Central memory CD4-positive, alpha-beta T cell (primary cell): ENCODE measurements at places on chromosomes 7 and 10.
A peak's percentile ranks its signal among the peaks of the same experiment; 100 is the strongest.

DNA sequence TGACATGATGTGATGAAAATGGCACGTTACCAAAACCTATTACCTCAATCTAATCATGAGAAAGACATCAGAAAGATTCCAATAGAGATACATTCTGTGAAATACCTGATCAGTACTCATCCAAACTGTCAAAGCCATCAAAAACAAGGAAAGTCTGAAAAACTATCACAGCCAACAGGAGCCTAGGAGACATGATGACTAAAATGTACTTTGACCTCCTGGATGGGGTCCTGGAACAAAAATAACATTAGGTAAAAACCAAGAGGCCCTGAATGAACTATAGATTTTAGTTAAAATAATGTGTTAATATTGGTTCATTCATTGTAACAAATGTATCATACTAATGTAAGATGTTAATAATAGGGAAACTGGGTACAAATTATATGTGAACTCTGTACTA lies 113.9 kb upstream of the LRGUK start:
- no peak for DNase-seq

GRCh38 chr10:112159469-112159868 lies 24.1 kb downstream of the GPAM start:
- DNase-seq: no peak

DNA sequence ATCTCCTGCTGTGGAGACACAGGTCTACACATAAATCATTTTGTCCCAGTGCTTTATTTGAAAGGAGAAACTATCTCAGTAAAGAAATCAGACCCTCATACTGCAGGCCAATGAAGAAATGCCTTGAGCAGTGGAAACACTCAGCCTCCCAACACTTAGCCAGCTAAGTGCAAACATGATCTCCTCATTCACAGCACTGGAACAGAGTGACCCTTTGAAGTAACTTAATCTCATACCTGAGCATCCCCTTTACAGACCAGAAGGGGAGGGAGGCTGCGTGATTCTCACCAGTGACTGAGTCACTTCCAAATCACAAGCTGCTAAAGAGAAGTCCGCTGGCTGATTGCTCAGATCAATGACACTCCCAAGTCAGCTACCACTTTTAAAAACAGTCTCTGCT lies 4.5 kb downstream of the CHST15 start:
- DNase-seq: no peak

- no peak for DNase-seq
These were observed 39.2 kb upstream of the MSRB2 start for GRCh38 chr10:23056186-23056579.

GRCh38 chr10:35783305-35783838 lies 141.3 kb upstream of the FZD8 start:
- no peak for DNase-seq

GRCh38 chr7:47535035-47535703 lies 46.7 kb downstream of the TNS3 start:
- no peak for DNase-seq

DNA sequence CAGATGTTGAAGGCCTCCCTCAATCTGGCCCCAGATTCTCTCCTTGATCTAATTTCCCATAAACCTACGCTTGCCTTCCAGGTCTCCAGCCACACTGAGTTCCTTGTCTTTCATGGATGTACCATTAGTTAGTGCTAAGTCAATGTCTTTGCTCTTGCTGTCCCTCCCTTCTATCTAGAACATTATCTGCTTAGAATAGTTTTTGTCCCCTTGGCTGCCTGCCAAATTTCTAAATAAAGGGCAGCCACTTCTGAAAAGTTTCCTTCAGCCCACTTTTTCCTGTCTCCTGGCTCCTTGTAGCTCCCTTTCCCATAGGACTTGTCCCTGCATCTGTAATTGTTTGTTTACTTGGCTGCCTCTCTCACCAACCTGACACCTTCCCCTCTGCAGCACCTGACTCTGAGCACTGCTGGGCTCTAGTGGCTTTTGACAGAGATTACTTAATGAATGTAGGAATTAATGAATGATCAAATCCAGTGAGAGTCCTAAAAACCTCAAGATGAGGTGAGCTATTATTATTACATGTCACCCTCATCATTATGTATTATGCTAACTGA lies 58.3 kb downstream of the CXCL12 start:
- DNase-seq: no peak

DNA sequence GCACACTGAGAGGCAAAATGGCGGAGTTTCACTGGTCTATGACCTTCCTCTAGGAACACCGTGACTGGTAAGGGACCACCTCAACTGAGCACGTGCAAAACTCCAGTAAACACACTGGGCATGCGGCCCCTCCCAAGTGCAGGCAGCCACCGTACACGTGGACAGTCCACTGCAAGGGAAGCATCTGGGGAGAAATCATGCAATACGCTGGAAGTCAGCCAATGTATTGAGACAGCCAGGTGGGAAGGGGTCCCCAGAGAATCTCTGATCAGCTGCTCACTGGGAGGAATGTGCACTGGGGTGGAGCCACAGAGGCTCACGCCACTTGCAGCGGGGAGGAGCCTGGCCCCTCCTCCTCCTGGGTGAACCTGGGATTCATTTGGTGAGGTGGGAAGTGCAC lies 49.3 kb downstream of the CFAP46 start:
- no peak for DNase-seq

GRCh38 chr10:42971251-42971599 lies 105.6 kb upstream of the RET start:
- no peak for DNase-seq

GRCh38 chr7:41892356-41893100 lies 189.6 kb upstream of the INHBA start:
- no peak for DNase-seq

GRCh38 chr10:100535338-100535714 lies 417 bp upstream of the HIF1AN start:
- DNase-seq: no peak

DNA sequence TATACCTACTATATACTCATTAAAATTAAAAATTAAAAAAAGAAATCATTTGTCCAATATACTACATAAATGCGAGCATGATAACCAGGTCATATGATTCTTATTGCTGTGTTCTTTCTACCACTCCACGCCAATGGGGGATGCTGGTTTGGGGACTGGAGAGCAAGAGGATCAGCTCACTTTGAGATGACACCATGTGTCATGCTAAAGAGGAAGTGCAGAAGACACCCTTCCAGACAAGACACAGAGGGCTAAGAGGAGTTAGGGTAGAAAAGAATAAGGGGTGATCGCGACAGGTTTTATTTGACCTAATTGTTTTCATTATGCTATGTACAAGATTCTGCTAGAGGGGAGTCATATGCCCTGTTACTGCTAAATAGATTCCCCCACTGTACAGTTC lies 33.8 kb upstream of the MGAM2 start:
- no peak for DNase-seq

DNA sequence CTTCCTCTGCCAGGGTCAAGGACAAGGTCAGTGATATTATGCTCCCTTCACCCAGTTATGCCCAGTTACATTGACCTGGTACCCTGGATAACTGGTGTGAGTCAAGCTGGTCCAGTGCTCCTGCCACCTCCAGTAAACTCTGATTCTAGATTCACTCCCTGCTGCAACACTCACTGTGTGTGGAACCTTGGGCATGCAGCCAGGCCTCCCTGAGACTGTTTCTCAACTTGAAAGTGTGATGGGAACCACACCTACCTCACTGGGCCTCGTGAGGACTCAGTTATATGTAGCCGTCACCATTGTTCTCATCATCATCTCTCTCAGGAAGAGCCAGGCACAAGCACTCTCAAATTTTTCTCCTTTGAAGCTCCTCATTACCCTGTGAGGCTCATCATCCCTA lies 935 bp upstream of the ZNF736 start:
- no peak for DNase-seq

DNA sequence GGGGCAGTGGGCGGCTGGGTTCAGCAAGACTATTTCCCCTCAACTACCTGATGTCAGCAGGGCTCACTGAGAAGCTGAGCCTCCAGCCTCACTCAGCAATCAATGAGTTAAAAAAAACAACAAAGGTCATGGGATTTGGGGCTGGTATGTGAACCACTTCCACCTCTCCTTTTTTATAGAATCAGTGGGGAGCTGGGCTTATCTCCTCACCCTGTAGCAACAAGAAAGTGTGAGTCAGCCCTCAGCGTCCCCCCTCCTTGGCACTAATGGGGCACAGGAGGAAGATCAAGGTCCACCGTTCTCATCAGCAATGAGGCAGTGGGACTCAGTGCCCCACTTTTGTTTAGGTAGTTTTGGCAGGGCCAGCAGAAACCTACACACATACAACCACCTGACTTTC lies 823.5 kb upstream of the POM121L12 start:
- no peak for DNase-seq

DNA sequence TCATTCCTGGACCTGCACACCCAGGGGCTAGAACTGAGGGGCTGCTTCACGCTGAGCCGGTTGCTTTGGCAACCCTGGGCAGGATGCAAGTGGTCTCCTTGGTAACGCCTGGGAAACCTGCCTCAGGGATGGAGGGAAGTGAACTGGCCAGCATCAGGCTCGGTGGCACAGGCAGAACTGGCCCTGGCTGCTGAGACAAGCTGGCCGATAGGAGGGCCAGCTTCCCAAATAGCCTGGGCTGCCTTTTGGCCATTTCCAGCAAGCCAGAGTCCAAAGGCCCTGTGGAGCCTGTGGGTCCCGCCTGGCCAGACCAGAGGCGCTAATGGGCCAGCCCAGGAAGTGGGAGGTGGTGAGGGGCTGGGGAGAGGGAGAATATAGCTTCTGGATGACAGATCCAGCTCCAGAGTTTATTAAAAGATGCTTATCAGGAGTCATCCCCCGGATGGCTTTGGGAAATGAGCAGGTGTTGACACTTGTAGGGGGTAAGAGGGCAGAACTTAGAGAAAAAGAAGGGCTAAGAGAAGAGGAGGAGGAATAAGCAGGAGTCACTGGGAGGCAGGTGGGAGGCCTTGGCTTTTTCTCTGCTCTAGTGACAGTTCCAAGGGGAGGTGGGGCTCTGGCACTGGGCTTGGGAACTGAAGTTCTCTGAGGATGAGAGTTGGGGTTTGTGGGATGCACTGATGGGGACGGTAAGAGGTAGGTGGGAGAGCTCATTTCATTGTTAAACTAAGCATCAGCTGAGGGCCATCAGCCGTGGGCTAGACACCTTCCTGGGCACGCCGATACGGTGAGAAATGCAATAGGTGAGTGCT lies 9.6 kb downstream of the NEURL1 start:
- DNase-seq: no peak

DNA sequence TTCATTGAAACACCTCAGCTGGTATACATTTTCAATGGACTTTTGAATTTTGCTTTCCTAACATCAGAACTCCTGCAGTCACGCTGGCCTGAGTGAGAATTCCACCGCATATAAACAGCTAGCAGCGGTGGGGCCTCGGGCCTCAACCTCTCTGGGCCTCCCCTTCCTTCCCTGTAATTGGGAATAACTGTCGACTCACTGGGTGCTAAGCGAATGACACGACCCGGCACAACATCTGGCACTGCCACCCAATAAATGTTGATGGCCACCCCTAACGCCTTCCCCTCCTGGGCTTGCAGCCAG lies 670 bp downstream of the RCC1L start:
- DNase-seq: no peak

- DNase-seq: no peak
These were observed 428.4 kb downstream of the GFRA1 start for GRCh38 chr10:115844591-115844990.

- DNase-seq: no peak
These were observed 606.0 kb upstream of the GHITM start for GRCh38 chr10:83533290-83533689.

DNA sequence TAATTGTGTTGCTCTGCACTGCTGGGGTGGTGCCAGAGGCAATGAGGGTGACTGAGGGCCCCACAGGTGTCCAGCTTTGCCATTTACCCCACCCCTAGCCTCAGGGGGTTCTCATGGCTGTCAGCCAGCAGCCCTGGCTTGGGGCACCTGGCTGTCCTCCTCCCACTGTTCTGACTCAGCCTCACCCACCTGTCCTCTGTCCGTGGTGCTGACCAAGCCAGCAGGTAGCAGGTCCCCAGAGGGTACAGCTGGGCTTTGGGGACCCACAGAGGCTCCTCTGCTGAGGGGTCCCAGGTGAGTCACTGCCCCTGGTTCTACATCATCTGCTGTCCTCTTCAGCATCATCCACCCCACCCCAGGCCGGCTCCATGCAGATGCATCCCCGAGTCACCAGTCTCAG lies 32.2 kb upstream of the ZNF716 start:
- DNase-seq: no peak

GRCh38 chr7:8205537-8205936 lies 56.4 kb downstream of the ICA1 start:
- DNase-seq: no peak

DNA sequence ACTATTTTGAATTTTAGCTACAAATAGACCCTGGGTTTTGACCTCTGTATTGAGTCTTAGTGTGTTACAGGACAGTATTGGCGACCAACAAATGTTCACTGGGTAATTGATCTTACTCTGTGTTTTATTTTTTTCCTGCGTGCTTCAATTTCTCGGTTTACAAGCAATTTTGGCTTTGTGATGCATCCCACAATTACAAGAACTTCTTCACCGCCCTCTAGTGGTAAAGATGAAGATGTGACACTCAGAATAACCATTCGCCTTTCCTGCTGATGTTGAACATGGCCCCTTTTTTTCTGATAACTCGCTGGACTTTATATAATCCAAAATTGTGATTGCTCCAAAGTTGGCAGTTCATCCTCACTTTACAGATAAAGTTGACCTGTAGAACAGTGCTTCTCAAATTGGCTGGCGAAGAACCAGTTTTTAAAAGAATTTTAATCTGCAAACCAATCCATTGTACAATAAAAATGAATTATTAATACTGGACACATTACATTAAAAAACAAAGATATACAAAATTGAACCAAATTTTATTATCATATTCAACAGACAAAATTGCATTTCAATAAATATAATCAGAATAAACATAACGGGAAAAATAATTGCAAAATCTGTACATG lies 20.2 kb upstream of the SMC3 start:
- peak; percentile 66 for DNase-seq

- no peak for DNase-seq
These were observed 99.9 kb upstream of the CHST15 start for GRCh38 chr10:124193309-124193696.

GRCh38 chr7:107002529-107002998 lies 41.9 kb upstream of the PRKAR2B start:
- DNase-seq: no peak

DNA sequence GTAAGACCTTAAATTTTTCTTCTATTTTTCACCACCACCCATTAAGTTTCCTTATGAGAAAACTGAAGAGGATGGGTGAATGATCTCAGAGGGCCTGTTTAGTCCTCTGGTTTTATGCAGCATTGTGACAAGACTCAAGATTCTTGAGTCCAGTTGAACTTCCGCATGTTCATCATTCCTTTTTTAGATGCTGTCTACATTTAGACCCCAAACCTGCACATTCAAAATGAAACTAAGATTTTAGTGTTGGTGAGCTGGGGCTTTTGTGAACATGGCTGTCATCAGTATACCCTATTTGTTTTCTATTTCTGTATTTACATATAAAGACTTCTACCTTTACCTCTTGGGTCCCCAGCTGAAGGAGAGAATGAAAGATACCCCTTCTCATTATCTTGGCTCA lies 31.1 kb downstream of the NET1 start:
- no peak for DNase-seq

- DNase-seq: no peak
These were observed 453.9 kb upstream of the GHITM start for GRCh38 chr10:83685458-83685857.
